ENCODE measurements at places on chromosomes 6 and 20.

- no peak for DNase-seq
These were observed 4.2 kb upstream of the CTSZ start for GRCh38 chr20:59010995-59011873.

- no peak for DNase-seq
These were observed 94.8 kb downstream of the CDYL start for GRCh38 chr6:4870821-4871494.

GRCh38 chr6:125537090-125537489 is 212.3 kb upstream of the HEY2 start:
- no peak for DNase-seq

DNA sequence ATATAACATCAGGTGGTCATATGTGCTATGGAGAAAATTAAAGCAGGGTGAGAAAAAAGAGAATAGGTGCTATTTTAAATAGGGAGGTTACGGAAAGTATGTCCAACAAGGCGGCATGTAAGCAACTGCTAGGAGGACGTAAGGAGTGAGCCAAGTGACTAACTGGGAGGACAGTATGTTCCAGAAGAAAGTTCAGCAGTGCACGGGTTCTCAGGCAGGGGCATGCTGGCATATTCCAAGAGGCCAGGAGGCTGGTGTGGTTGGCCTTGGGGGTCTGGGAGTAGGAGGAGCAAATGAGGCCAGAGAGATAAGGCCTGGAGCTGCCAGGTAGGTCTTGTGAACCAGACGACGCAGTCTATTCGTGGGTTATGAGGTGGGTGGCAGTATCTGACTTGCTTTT is 112.4 kb downstream of the ARMC2 start:
- DNase-seq: no peak

Data from NCI-H1417 treated with DMSO at 0.1 percent for 48 hours (cell line).